Nephron progenitor cell (in vitro differentiated cells): ENCODE measurements at places on chromosomes 2 and 18.

DNA sequence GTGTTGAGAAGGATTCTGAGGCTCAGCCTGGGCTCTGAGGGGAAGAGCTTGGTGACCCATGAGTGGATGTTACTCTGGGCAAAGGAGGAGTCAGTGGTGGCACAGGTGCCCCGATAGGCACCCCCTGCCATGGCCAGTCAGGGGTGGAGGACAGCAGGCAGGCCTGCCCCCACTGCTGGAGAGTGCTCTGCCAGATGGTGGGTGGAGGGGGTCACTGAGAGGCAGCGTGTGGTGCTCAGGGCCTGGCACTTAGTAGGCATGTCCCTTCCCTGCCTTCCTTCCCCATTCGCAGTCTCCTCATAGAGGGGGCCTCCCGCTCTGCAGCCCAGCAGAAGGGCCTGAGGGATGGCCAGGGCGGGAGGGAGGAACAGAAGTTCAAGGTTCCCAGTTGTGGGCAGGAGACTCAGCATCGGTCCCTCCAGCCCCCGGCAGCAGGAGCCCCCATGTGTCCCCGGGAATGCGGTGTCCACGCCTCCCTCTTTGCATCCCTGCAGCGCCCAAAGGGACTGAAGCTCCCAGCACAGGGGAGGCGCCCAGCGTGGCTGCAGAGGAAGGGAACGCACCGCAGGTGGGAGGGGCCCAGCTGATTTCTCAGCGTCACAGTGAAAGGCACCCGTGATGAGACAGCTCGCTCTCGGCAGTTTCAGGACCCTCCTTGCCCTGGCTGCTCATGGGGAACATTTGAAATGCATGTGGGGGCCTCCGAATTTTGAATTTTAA is 5.7 kb upstream of the SNED1 start:
- H3K4me1 ChIP-seq = peaks cover 67% of the 10 kb centered on the region
- no peaks in the 10 kb centered on the region for H3K36me3 ChIP-seq
- peaks cover 11% of the 10 kb centered on the region for H3K27me3 ChIP-seq
- H3K27ac ChIP-seq = no peak overlapping the region
- DNase-seq = peak; percentile 25
- H3K4me3 ChIP-seq = no peak overlapping the region

- DNase-seq = peak; percentile 55
- peak overlapping the region; percentile 61 for H3K27ac ChIP-seq
- no peaks in the 10 kb centered on the region for H3K27me3 ChIP-seq
- H3K4me3 ChIP-seq = peak overlapping the region; percentile 95
- peaks cover 13% of the 10 kb centered on the region for H3K36me3 ChIP-seq
Observed at GRCh38 chr2:191678437-191679100, 633 bp downstream of the NABP1 start.

DNA sequence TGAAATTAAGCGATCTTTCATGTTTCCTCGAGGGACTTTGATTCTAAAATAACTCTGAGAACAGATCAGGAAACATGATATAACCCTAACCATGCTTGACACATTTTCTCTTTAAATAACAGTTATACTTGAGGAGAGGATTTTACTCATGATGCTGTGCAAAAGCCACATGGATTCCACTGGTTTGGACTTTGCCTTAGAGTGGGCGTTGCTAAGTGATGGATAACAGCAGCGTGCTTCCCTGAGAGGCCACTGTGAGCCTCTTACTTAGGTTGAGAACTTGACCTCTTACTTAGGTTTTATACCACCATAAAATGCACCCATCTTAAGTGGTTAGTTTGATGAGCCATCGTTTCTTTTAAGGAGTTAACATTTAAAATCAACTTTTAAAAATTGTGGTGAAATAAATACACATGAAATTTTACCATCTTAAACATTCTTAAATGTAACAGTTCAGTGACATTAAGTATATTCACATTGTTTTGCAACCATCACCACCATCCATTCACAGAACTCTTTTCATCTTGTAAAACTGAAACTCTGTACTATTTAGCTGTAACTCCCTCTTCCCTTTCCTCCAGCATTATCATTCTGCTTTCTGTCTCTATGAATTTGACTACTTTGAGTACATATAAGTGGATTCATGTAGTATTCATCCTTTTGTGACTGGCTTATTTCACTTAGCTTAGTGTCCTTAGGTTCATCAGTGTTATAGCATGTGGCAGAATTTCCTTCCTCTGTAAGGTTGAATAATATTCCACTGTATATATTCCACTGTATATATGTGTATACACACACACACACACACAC is 22.6 kb downstream of the ANXA4 start:
- H3K36me3 ChIP-seq = no peaks in the 10 kb centered on the region

DNA sequence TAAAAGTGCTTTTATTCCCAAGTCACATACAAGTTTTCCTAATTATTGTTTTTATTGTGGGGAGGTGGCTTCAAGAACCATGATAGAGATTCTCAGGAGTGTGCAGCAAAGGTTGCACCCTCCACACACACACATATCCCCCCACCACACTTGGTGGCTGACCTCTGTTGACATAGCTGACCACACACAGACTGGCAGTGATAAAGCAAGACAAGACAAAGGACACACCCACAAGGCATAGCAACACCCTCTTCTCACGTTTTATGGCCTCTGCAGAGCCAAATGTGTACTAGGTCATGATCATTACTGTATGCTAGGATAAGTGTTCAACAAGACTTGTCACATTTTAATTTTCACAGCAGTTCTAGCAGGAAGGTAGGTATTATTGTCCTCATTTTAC is 143.0 kb upstream of the EPC2 start:
- H3K27me3 ChIP-seq = no peaks in the 10 kb centered on the region
- H3K4me3 ChIP-seq = no peak overlapping the region
- peaks cover 4% of the 10 kb centered on the region for H3K36me3 ChIP-seq
- peaks cover 11% of the 10 kb centered on the region for H3K4me1 ChIP-seq

GRCh38 chr18:78304192-78305164 is 675.1 kb upstream of the SALL3 start:
- no peak overlapping the region for H3K4me3 ChIP-seq

GRCh38 chr2:242015108-242016065 is 145.9 kb downstream of the RTP5 start:
- peaks cover 22% of the 10 kb centered on the region for H3K27me3 ChIP-seq
- no peak overlapping the region for H3K27ac ChIP-seq
- no peak overlapping the region for H3K4me3 ChIP-seq
- DNase-seq = no peak

- peaks cover 36% of the 10 kb centered on the region for H3K36me3 ChIP-seq
- DNase-seq = no peak
- H3K4me1 ChIP-seq = peaks cover 39% of the 10 kb centered on the region
- no peak overlapping the region for H3K4me3 ChIP-seq
Observed at GRCh38 chr2:235715601-235716000, 221.8 kb downstream of the AGAP1 start.
